ENCODE measurements at places on chromosomes 16 and 17.

DNA sequence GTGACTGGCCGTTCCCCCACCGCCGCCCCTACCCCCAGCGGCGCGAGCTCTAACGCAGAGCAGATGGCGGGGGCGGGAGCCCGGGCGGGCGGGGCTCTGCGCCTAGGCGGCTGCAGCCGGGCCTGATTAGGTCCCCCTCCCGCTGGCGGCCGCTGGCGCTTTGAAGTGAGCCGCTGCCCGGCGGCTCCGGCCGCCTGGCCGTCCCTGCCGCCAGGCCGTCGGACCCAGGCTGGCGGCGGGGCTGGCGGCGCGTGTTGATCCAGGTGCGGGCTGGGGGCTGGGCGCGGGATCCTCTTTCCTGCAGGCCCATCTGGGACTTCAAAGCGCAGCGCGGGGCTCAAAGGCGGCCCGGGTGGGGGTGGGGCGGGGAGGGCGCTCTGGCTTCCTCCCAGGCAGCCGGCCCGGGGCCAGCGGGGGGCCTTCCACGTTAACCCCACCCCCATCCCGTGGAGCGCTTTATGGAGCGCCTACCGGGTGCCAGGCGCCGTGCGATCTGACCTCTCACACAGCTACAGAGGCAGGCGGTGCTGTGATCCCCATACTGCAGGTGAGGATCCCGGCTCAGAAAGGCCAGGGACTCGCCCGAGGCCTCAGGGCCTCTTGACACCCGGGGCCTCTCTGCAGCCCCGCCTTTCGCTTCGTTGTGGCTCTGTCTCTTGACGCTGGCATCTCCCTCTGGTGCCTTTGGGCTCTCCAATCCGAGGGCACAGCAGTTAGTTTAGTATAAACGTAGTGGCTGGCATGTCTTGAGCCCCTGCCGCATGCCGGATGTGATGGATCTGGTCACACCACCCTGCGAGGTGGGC lies 80.0 kb upstream of the NKD1 start:
- DNase-seq = no peak

GRCh38 chr17:64413513-64413912 lies 22.9 kb upstream of the PECAM1 start:
- DNase-seq = no peak

DNA sequence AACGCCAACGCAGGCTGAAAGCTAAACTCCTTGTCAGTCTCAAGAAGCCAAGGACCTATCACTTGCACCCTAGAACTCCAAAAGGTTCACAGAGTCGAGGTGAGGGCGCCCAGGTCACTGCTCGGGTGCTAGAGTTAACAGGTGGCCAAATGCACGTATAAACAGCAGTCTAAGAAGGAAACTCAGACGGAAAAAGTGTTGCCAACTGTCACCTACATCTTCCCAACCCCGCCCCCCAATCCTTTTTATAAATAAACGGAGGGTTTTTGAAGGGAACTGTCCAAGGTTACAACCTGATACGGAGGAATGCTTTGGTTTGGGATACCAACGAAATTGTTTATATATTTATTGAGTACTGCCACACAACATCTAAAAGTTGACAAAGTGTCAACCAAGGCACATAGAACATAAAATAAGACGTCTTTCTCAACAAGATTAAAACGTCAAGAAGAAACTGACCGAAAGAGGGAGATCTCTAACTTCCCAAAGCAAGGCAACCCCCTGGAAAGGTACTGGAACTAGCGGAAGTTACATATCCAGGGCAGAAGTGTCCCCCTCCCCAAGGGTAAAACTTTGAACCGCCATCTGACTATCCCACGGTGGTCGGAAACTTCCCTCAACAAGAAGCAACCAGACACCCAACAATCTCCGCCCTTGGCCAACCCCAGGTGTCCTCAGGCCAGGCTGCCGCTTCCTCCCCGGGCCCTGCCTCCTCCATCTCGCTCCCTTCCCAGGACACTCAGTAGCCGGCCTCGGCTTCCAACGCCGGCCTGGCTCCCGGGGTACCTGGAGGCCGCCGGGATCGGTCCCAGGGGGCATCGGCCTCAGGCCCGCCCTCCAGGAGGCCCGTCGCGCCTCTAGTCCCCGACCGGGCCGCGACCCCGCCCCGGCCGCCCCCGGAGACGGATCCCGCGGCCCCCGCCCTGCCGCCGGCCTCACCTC lies 982 bp downstream of the SPAG9 start:
- no peak for DNase-seq

GRCh38 chr17:58315281-58315711 lies 13.3 kb downstream of the TSPOAP1 start:
- no peak for DNase-seq

GRCh38 chr17:3870871-3871306 lies 22.0 kb downstream of the CAMKK1 start:
- no peak for DNase-seq

DNA sequence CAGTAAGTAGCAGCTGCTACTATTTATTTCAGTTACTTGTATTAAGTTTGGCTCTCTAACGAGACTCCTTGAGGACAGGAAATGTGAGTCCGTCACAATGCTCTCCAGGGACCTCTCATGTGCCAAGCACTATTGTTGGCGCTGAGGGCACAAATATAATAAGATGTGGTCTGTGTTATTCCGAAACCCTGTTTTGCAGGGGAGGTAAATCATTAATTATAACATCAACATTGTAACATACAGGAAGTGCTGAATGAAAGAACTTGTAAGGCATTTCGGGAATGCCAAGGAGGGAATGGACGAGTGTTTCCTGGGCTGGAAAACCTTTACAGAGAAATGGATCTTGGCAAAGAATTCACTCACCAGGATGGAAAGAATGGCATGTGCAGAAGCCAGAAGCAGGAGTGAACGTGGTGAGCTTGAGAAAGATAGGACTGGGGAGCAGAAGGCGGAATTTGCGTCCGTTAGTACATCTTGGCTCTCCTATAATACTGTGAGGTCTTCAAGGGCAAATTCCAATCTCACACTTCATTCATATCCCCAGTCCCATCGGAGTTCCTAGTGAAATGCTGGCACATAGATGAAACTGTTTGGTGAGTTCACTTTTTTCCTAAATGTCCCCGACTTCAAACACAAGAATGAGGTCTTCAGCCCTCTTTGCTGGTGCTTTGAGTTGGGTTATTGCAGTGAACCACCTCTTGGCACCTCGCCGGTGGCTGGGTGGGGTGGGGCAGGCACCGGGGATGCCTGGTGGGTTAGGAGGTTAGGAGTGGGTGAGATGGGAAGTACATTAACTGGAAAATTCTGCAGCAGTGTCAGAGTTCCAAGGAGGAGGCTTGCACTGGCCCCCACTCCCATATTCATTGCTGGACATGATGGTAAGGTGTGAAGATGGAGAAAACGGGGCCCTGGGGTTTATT lies 11.5 kb downstream of the TAC4 start:
- no peak for DNase-seq

All from CMK (cell line).